ENCODE measurements at places on chromosomes 4 and X. TPM values are rescaled to one million over a fixed set of nuclear protein-coding genes. Genes with fewer than 3 reads are reported as not detected.

DNA sequence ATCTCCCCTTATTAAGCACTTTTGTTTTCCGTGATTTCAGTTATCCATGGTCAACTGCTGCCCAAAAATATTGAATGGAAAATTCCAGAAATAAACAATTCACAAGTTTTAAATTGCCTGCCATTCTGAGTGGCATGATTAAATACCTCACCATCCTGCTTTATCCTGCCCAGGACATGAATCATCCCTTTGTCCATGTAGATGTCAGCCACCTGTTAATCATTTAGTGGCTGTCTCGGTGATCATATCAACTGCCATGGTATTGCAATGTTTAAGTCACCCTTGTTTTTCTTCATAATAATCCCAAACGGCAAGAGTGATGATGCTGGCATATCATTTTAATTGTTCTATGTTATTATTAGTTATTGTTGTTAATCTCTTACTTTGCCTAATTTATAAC lies 79.8 kb upstream of the LHFPL1 start:
- H3K27ac ChIP-seq = no peak overlapping the region
- H3K36me3 ChIP-seq = no peaks in the 10 kb centered on the region
- no peak overlapping the region for H3K4me3 ChIP-seq
- H3K4me1 ChIP-seq = peaks cover 19% of the 10 kb centered on the region

GRCh38 chrX:40099055-40099958 lies 1.5 kb upstream of the BCOR start:
- DNase-seq = peak; percentile 50
- no peaks in the 10 kb centered on the region for H3K27me3 ChIP-seq
- H3K4me1 ChIP-seq = peaks cover 22% of the 10 kb centered on the region
- no peaks in the 10 kb centered on the region for H3K36me3 ChIP-seq
- H3K4me3 ChIP-seq = peak overlapping the region; percentile 83

GRCh38 chrX:21698272-21698671 lies 40.1 kb upstream of the KLHL34 start:
- peaks cover 12% of the 10 kb centered on the region for H3K4me1 ChIP-seq
- no peaks in the 10 kb centered on the region for H3K36me3 ChIP-seq

Gene DNASE1L1
- total RNA-seq = 15.8 TPM

DNA sequence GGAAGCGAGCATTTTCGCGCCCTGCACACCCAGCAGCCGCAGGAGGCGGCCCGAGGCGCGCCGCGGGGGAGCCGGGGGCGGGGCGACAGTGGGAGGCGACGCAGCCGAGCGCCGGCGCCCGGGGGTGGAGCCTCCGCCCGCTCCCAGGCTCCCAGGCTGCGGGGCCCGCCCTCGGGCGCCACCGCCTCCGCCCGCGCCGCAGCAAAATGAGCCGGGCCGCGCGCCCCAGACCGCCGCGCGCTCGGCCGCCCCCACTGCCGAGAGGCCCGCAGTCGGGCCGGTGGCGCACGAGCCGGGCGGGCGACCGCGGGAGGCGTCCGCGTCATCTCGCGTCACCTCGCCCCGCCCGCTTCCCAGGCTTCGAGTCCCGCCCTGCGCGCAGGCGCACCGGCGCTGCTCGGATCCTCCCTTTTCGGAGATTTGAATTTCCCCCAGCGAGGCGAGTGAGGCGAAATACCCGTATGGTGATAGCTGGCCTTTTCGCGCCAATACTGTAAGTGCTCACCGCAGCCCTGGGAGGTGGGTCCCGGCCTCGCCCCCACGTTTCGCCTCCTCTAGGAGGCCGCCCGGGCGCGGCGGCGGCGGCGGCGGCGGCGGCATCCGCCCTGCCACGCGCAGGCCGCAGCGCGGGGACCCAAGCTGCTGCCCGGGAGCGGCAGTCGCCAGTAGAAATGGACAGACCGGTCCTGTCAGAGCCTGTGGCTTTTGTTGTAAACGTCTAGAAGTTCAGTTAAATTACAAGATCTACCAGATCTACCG lies at the start of gene TMEM187:
Gene TMEM187 (plus strand): TSS at position 387 of the 759 bp plus-strand sequence. CDS start 9,309 bp downstream, outside the sequence.
- H3K27me3 ChIP-seq = no peaks in the 10 kb centered on the region
- DNase-seq = peak; percentile 75
- H3K27ac ChIP-seq = peak within 1 kb of the TSS; percentile 100
- H3K36me3 ChIP-seq = peaks cover 12% of the 10 kb centered on the region

DNA sequence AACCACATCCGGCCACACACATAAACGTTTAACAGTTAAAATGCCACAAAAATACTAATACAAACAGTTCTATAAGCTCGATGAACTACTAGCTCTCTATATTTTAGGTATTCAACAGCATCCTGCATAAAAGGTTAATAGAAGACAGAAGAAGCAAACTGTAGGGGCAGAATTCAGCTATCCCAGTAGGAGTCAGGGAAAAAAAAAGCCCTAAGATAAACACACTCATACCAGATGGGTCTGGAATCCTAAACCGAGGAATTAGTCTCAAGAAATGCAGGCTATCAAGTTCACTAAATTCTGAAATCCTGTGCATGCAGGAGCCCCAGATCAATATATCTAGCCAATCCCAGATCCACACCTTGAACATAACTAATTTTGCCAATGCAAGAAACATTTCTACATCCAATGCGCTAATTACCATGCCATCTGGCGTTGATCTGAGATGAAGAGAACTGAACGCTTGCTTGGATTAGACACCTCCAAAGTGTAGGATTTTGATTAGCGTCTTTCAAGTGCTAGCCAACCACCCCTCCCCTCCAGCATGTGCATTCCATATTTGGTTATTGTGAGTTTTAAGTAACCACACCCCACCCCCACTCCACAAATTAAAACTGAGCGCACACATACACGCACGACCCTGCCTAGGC lies 512.2 kb upstream of the INTU start:
- H3K36me3 ChIP-seq = no peaks in the 10 kb centered on the region
- DNase-seq = no peak
- no peaks in the 10 kb centered on the region for H3K4me1 ChIP-seq
- no peak overlapping the region for H3K4me3 ChIP-seq

Gene CXorf51B
- not detected for total RNA-seq

Gene LRCH2
- total RNA-seq = not detected

Gene SLIT2
- not detected for total RNA-seq

Gene PRDM8
- total RNA-seq = 9.0 TPM

- H3K4me3 ChIP-seq = no peak overlapping the region
- no peak overlapping the region for H3K27ac ChIP-seq
- no peaks in the 10 kb centered on the region for H3K27me3 ChIP-seq
- H3K4me1 ChIP-seq = peaks cover 8% of the 10 kb centered on the region
- peaks cover 34% of the 10 kb centered on the region for H3K36me3 ChIP-seq
These were observed 144.6 kb upstream of the MAP3K15 start for GRCh38 chrX:19659929-19660328.

GRCh38 chrX:78029663-78030062 lies 60.2 kb upstream of the PGAM4 start:
- no peak for DNase-seq
- no peaks in the 10 kb centered on the region for H3K27me3 ChIP-seq
- H3K4me3 ChIP-seq = no peak overlapping the region
- peaks cover 14% of the 10 kb centered on the region for H3K36me3 ChIP-seq
- H3K4me1 ChIP-seq = no peaks in the 10 kb centered on the region

GRCh38 chr4:144283526-144283925 lies 143.0 kb upstream of the GYPA start:
- peaks cover 2% of the 10 kb centered on the region for H3K27me3 ChIP-seq
- no peak overlapping the region for H3K4me3 ChIP-seq
- H3K4me1 ChIP-seq = no peaks in the 10 kb centered on the region

- no peak overlapping the region for H3K27ac ChIP-seq
- H3K36me3 ChIP-seq = no peaks in the 10 kb centered on the region
- H3K27me3 ChIP-seq = no peaks in the 10 kb centered on the region
- H3K4me1 ChIP-seq = no peaks in the 10 kb centered on the region
- no peak overlapping the region for H3K4me3 ChIP-seq
- no peak for DNase-seq
These were observed 132.1 kb upstream of the SLC4A4 start for GRCh38 chr4:71206763-71207162.

DNA sequence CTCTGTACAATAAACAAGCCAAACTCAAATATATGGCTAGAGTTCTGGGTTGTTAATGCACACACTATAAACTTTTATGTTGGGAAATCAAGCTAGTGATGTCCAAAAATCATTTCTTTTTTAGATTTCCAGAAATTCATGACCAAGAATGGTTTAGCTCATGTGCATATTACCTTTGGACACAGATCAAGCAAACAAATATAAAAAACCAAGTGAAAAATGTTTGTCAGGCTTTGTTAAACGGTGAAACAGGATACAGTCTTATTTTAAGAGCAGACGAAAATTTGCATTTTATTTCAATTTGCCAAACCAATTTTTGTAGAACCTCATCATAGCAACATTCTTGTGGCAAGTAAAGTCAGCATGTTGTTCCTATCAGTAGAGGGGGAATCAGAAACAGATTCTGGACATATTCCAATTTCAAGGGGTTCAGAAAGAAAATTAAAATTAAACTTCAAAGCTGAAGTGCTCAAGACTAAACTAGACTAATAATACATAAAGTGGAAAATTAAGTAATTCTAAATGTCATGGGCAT lies 413.6 kb downstream of the TRIML1 start:
- no peaks in the 10 kb centered on the region for H3K4me1 ChIP-seq
- H3K27me3 ChIP-seq = no peaks in the 10 kb centered on the region
- H3K27ac ChIP-seq = no peak overlapping the region
- no peaks in the 10 kb centered on the region for H3K36me3 ChIP-seq

Gene ALAS2
- total RNA-seq = 0.39 TPM

DNA sequence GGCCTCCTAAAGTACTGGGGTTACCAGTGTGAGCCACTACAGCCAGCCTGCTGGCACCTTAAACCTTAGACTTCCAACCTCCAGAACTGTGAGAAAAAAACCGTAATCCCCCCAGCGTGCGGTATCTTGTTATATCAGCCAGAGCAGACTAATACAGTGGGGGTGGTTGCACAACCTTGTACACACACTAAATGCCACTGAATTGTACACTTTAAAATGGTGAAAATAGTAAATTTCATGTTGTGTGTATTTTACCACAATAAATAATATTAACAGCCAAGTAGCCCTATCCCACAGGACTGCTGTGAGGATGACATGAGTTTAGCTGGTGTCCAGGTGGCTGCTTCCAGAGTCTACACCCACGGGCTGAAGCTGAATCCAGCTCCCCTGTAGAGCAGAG lies 38.8 kb downstream of the ZBTB49 start:
- no peaks in the 10 kb centered on the region for H3K4me1 ChIP-seq
- no peak for DNase-seq
- no peak overlapping the region for H3K27ac ChIP-seq
- H3K36me3 ChIP-seq = no peaks in the 10 kb centered on the region
- H3K4me3 ChIP-seq = no peak overlapping the region
- no peaks in the 10 kb centered on the region for H3K27me3 ChIP-seq

Gene USP17L30
- not detected for total RNA-seq

Gene NUDT10
- 0.27 TPM for total RNA-seq

DNA sequence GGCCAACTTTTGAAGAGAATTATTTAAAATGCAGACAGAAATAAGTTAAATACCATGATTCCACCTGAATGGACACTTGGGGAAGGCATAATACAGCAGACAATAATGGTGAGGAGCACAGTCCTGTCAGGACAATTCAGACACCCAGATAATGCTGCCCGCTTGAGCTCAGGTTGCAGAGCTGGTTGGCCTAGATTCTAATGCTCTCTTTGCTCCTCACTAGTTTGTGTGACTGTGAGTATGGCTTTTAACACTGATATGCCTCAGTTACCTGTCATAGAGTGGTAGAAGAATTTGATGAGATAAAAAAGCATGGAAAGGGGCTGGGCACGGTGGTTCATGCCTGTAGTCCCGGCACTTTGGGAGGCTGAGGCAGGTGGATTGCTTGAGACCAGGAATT lies 62.1 kb downstream of the SH3KBP1 start:
- DNase-seq = no peak
- peaks cover 34% of the 10 kb centered on the region for H3K4me1 ChIP-seq
- H3K27ac ChIP-seq = no peak overlapping the region
- H3K4me3 ChIP-seq = no peak overlapping the region

- peak overlapping the region; percentile 62 for H3K4me3 ChIP-seq
- H3K27me3 ChIP-seq = no peaks in the 10 kb centered on the region
- H3K36me3 ChIP-seq = no peaks in the 10 kb centered on the region
- H3K4me1 ChIP-seq = peaks cover 53% of the 10 kb centered on the region
These were observed 28.5 kb upstream of the TMSB4X start for GRCh38 chrX:12946406-12946805.

Gene COL4A6
- not detected for total RNA-seq

Gene DUX4
- not detected for total RNA-seq

DNA sequence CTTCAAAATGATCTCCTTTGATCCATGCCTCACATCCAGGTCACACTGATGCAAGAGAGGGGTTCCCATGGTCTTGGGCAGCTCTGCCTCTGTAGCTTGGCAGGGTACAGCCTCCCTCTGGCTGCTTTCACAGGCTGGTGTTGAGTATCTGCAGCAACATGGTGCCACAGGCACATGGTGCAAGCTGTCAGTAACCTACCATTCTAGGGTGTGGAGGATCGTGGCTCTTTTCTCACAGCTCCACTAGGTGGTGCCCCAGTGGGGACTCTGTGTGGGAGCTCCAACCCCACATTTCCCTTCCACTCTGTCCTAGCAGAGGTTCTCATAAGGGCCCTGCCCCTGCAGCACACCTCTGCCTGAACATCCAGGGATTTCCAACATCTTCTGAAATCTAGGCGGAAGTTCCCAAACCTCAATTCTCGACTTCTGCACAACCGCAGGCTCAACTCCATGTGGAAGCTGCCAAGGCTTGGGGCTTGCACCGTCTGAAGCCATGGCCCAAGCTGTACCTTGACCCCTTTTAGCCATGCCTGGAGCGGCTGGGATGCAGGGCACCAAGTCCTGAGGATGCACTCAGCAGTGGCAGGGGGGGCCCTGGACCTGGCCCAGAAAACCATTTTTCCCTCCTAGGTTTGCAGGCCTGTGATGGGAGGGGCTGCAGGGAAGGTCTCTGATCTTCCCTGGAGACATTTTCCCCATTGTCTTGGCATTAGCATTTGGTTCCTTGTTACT lies 137.8 kb upstream of the NUDT6 start:
- H3K36me3 ChIP-seq = peaks cover 52% of the 10 kb centered on the region
- no peak overlapping the region for H3K4me3 ChIP-seq
- DNase-seq = no peak
- H3K4me1 ChIP-seq = no peaks in the 10 kb centered on the region
- H3K27me3 ChIP-seq = no peaks in the 10 kb centered on the region
- H3K27ac ChIP-seq = no peak overlapping the region

Gene HSPA4L
- 0.07 TPM for total RNA-seq

DNA sequence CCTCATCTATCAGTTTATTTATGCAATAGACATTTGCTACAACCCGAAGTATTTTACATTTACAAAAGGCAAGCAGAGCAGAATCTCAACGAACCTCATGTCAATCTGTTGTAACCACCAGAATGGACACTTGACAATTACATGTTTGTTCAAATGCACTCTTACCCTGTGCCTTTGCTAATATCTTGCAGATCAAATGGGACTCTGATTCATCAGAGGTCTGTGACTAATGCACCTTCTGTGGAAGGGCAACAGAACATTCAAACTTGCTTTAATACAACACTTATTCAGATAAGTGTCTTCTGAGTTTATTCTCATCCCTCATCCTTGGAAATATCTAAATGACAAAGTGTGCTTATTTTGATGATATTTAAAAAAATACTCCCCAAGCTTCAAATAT lies 644.7 kb upstream of the PCDH10 start:
- no peaks in the 10 kb centered on the region for H3K27me3 ChIP-seq
- H3K36me3 ChIP-seq = no peaks in the 10 kb centered on the region
- H3K27ac ChIP-seq = no peak overlapping the region

Measured in activated B cell treated with CpG ODN at 0.5 μM for 24 hours (primary cell).